ENCODE measurements at places on chromosomes 1 and 21. TPM values are rescaled to one million over a fixed set of nuclear protein-coding genes. Genes with fewer than 3 reads are reported as not detected.

Gene SMIM1
- 1.0 TPM for polyA plus RNA-seq

Gene CHRM3
- 0.78 TPM for polyA plus RNA-seq

Gene LRRC39
- 0.28 TPM for polyA plus RNA-seq

Gene CLCNKB
- polyA plus RNA-seq, result 0.83 TPM

Gene CHI3L1
- polyA plus RNA-seq, result 0.10 TPM

Gene MYOC
- 0.05 TPM for polyA plus RNA-seq

Gene EPHX1
- polyA plus RNA-seq, result 17.9 TPM

Gene TCP10L
- polyA plus RNA-seq, result not detected

Gene EPRS1
- polyA plus RNA-seq, result 142 TPM

Gene C1orf226
- polyA plus RNA-seq, result 1.0 TPM
